A549 treated with DMSO at 1 μM for 4 hours (cell line): ENCODE measurements at places on chromosomes 11 and 22. TPM values are rescaled to one million over a fixed set of nuclear protein-coding genes. Genes with fewer than 3 reads are reported as not detected.

Gene MS4A12
- not detected in 5 replicates for total RNA-seq

Gene MN1
- total RNA-seq, result 3.0 to 4.6 TPM (median 4.3 TPM) in 5 replicates

Gene CDHR5
- 0.02 to 0.05 TPM in 2 of 5 replicates, not detected in the others for total RNA-seq

Gene PRSS23
- 450 to 608 TPM (median 543 TPM) in 5 replicates for total RNA-seq

Gene NCAM1
- total RNA-seq, result 0.02 TPM in 1 of 5 replicates, not detected in the others

Gene GGTLC3
- total RNA-seq, result not detected in 5 replicates

Gene EWSR1
- total RNA-seq, result 206 to 258 TPM (median 228 TPM) in 5 replicates

Gene PKDREJ
- not detected in 5 replicates for total RNA-seq

Gene GPHA2
- not detected in 5 replicates for total RNA-seq

Gene ADAMTS8
- total RNA-seq, result 0.35 to 0.69 TPM (median 0.53 TPM) in 5 replicates

Gene MS4A6E
- not detected in 5 replicates for total RNA-seq

Gene LGR4
- 34.8 to 52.4 TPM (median 48.6 TPM) in 5 replicates for total RNA-seq

Gene CBX6
- 32.7 to 37.6 TPM (median 36.6 TPM) in 5 replicates for total RNA-seq

Gene SH3BP1
- total RNA-seq, result 1.3 to 2.7 TPM (median 1.9 TPM) in 5 replicates

Gene GAL
- 11.1 to 22.8 TPM (median 17.5 TPM) in 5 replicates for total RNA-seq

Gene SYCE3
- total RNA-seq, result 0.30 to 0.80 TPM (median 0.40 TPM) in 4 of 5 replicates, not detected in the other

Gene DBX1
- not detected in 5 replicates for total RNA-seq

Gene OR10D3
- total RNA-seq, result not detected in 5 replicates

Gene LYVE1
- total RNA-seq, result 0.03 to 0.17 TPM (median 0.05 TPM) in 3 of 5 replicates, not detected in the others

Gene ARHGAP20
- total RNA-seq, result not detected in 5 replicates

Gene SCYL1
- 47.1 to 63.4 TPM (median 58.1 TPM) in 5 replicates for total RNA-seq

Gene C22orf31
- not detected in 5 replicates for total RNA-seq

Gene MMP7
- 22.9 to 34.4 TPM (median 26.2 TPM) in 5 replicates for total RNA-seq

Gene TTC36
- total RNA-seq, result not detected in 5 replicates

Gene SLC22A6
- not detected in 5 replicates for total RNA-seq

Gene APOL4
- total RNA-seq, result 0.09 TPM in 1 of 5 replicates, not detected in the others

Gene PKNOX2
- 0.02 TPM in 1 of 5 replicates, not detected in the others for total RNA-seq

Gene E2F8
- total RNA-seq, result 6.2 to 7.8 TPM (median 6.9 TPM) in 5 replicates

Gene KCNQ1
- total RNA-seq, result 0.22 to 0.31 TPM (median 0.24 TPM) in 5 replicates

Gene WNT11
- total RNA-seq, result 0.88 to 1.4 TPM (median 1.2 TPM) in 5 replicates

Gene TNKS1BP1
- 76.9 to 95.8 TPM (median 85.7 TPM) in 5 replicates for total RNA-seq

Gene CDKN1C
- total RNA-seq, result 0.58 to 0.76 TPM (median 0.66 TPM) in 5 replicates

Gene DAGLA
- total RNA-seq, result 4.3 to 6.7 TPM (median 6.1 TPM) in 5 replicates

Gene MS4A4A
- not detected in 5 replicates for total RNA-seq

Gene CECR2
- 0.06 to 0.21 TPM (median 0.09 TPM) in 5 replicates for total RNA-seq

Gene MMP8
- not detected in 5 replicates for total RNA-seq

Gene SLC16A8
- total RNA-seq, result not detected in 5 replicates

Gene APOL3
- 0.07 TPM in 2 of 5 replicates, not detected in the others for total RNA-seq

Gene OR4D5
- total RNA-seq, result not detected in 5 replicates

Gene CYP2D6
- 0.13 to 0.66 TPM (median 0.38 TPM) in 5 replicates for total RNA-seq

Gene PDGFB
- 3.5 to 4.7 TPM (median 4.3 TPM) in 5 replicates for total RNA-seq

Gene APOBEC3B
- total RNA-seq, result 28.1 to 32.2 TPM (median 30.9 TPM) in 5 replicates

Gene SBF1
- 18.1 to 29.4 TPM (median 23.4 TPM) in 5 replicates for total RNA-seq

Gene KCNK4
- 0.06 to 0.07 TPM in 2 of 5 replicates, not detected in the others for total RNA-seq

Gene PANX3
- total RNA-seq, result not detected in 5 replicates

Gene ATXN10
- 97.8 to 138 TPM (median 114 TPM) in 5 replicates for total RNA-seq

Gene LRRC10B
- 0.10 to 0.23 TPM (median 0.14 TPM) in 5 replicates for total RNA-seq

Gene PHF21B
- total RNA-seq, result 0.95 to 1.4 TPM (median 1.2 TPM) in 5 replicates
